Fibroblast of mammary gland (primary cell): ENCODE measurements at places on chromosomes 11 and 22.

- DNase-seq = peak; percentile 52
Measured at GRCh38 chr11:9664276-9665171, 647 bp downstream of the SWAP70 start.

DNA sequence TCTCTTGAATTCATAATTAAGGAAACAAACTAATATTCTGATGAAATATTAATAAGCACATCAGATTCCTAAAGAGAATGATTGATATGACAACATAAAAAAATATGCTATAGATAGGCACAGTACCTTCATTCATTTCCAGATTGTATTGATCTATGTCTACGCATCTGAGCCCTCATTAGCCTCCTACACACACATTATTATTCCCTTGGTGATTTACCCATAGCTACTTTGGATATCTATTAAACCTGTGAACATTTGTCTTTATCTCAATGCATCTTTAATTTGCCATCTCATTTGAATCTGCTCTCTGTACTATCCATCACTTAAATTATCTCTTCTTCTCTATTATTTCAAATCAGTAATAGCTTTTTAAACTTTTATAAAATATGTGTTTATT lies 18.4 kb downstream of the SESN3 start:
- no peak for DNase-seq

DNA sequence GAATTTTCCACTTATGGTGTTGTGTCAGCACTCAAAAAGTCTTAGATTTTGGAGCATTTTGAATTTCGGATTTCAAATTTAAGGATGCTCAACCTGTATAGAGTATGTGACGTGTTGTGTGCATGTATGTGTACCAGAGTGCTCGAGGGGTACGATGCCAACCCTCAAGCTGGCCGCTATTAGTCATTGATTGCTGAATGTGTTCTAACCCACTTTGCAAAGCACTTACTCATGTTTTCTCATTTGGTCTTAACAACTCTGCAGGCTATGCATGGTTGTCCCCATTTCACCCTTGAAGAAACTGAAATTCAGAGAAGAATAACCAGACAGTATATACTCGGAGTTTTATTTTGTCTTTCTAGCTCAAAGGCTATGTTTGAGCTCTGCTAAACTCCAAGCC lies 196.4 kb upstream of the TENM4 start:
- DNase-seq = no peak

GRCh38 chr22:44005524-44005923 lies 18.6 kb upstream of the PARVB start:
- DNase-seq = no peak

GRCh38 chr11:26202754-26203153 lies 129.2 kb upstream of the ANO3 start:
- DNase-seq = no peak

DNA sequence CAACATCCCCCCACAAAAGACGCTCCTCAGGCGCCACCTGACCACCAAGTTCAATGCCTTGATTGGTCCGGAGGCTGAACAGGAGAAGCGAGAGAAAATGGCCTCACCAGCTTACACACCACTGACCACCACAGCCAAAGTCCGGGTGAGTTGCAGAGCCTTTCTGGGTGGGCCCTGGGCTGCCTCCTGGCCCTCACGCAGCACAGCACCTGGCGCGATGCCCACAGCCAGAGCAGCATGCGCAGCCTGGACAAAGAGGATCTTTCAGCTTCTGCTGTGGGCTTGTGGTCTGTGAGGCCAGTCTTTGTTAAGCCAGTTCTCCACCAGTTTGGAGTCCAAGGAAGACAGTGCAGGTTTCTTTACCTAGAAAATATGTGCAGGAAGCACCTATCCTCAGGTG lies 21.6 kb downstream of the CYB5R2 start:
- DNase-seq = no peak

- DNase-seq = no peak
Measured at GRCh38 chr11:65410936-65411680, 11.5 kb upstream of the NEAT1 start.
